ENCODE measurements at places on chromosomes 12 and 14.

DNA sequence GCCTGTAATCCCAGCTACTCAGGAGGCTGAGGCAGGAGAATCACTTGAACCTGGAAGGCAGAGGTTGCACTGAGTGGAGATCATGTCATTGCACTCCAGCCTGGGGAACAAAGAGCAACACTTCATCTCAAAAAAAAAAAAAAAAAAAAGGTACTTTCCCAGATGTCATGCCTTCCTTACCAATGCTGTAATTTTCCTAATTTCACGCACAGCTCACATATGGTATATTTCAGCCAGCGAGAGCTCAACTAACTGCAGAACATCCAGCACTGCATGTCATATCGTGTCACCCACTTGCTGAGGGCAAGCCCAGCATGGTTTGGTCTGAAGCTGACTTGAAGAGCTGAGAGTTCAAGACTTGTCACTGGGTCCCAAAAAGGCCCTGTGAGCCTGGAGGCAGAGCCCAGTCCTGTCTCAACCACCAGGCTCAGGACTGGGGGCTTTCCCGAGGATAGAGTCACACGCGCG is 29.0 kb downstream of the NFKBIA start:
- no peak for DNase-seq

DNA sequence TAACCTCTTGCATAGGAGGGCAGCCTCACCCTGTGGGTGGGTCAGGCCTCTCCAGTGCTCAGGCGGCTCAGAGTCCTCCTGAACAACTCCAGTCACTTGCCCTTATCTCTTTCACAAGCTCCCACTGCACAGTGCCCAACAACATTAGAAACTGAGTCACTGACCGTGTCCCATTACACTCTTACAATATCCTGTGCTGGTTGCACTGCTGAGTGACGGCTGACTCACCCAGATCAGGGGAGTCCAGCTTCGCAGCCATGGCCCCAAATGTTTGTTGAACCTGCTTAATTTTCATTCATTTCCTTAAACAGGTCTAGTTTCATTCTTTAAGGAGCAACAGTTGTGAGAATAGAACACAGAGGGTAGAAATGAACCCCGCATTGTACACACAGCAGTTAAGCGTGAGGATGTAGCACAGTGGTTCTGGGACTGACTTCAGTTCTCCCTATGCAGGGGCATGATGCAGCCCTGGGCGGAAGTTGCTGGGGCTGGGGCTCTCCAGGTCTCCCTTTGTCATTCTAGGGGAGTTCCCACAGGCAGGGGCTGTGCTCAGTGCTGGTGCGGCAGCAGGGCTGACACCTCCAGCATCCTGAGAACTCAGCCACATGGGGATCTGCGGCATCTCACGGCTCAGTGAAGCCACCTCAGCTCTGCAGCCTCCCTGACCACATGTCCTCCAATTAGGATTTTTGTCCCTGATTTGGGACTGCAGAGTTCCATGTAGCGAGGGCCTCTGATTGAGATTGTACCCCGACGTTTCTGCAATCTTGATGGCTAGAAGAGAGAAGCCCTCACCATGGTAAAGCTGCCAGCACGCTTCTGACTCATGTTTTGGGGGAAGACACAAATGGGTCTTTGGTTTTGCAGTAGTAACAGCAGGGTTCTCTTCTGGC is 16.1 kb downstream of the GPR68 start:
- DNase-seq = peak; percentile 83

DNA sequence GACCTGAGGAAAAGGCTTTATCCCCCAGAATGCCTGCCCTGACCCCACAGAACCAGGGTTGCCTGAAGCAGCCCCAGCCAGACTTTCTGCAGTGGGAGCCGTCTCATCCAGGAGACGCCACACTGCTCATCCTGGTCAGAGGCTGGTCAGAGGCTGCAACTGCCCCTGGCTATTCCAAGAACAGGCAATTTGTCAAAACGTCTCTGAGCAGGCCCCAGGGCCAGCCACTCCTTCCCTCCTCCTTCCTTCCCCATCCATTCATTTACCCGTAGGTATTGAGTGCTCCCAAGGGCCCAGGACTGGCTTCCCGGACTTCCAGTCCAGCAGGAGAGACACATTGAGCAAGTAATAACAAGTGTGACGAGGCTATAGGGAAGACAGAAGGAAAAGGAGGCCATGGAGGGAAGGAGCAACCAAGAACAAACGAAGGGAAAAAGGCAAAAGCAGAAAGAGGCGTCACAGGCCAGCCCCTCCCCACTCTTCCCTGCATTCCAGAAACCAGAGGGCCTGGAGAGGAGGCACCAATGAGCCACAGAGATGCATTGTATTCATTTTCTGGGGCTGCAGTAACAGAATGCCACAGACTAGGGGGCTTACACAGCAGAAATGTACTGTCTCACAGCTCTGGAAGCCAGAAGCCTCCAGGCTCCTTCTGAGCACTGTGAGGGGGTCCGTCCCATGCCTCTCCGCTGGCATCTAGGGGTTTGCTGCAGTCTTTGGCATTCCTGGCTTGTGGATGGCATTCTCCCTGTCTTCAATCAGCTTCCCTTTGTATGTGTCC is 21.0 kb upstream of the CD9 start:
- DNase-seq = no peak

GRCh38 chr12:10147714-10148403 is 17.9 kb upstream of the CLEC7A start:
- DNase-seq = no peak

DNA sequence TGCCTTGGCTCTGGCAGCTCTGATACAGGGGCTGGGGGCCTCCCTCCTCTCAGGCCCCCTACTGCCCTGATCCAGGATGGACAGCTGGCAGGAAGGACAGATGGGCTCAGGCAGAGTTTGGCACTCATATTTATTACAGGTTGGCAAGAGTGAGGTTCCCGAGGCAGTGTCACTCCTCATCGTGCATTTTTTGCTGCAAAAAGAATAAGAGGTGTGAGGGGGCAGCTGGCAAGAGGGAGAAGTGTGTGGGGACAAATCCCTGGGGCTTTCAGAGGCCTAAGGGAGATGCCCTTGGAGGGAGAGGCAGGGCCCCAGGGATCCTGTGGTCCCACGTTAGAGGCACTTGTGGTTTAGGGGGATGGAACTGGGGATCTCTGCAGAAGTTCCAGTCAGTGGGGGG is 5.0 kb downstream of the CMTM5 start:
- no peak for DNase-seq

DNA sequence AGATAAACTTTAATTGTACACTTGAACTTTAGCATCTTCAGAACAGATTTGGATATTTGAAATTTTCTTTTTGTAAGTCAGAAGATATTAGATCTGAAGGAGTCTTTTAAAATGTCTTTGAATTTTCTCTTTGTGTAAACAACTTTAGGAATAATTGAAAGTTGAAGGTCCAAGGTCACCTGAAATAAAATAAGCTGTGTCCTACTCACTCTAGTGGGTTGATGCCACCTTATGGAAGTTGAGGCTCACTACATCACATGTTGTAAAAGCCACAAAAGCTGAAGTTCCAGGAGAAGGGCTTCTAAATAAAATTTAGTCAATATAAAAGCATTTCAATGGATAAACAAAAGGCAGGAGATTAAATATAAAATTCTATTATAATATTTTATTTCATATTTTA is 122.0 kb upstream of the ATXN7L3B start:
- no peak for DNase-seq

GRCh38 chr12:117159674-117160073 is 30.6 kb downstream of the FBXO21 start:
- DNase-seq = no peak

GRCh38 chr14:71692496-71692895 is 239.7 kb upstream of the RGS6 start:
- no peak for DNase-seq

DNA sequence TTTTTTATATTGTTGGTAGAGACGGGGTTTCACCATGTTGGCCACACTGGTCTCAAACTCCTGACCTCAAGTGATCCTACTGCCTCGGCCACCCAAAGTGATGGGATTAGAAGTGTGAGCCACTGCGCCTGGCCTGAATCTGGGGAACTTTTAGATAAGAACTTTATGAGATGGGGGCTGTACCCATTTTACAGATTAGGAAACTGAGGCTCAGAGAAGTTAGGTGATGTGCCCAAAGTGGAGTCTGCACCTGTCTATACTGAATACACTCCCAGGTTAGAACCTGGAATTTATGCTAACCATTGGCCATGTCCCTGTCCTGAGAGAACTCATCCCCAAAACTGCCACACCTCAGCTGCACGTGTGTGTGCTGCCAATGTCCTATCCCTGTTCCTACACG is 81.9 kb downstream of the ESRRB start:
- no peak for DNase-seq

GRCh38 chr14:93062890-93063289 is 52.8 kb downstream of the ITPK1 start:
- no peak for DNase-seq

GRCh38 chr12:113322343-113322742 is 12.6 kb downstream of the SLC8B1 start:
- DNase-seq = no peak

GRCh38 chr12:81541121-81541520 is 218.0 kb downstream of the PPFIA2 start:
- DNase-seq = no peak

- no peak for DNase-seq
Measured at GRCh38 chr14:97878727-97879126, 1081.5 kb downstream of the VRK1 start.

GRCh38 chr12:28575593-28576205 is 385.4 kb downstream of the CCDC91 start:
- DNase-seq = no peak

GRCh38 chr12:113130457-113131135 is 5.0 kb downstream of the RASAL1 start:
- no peak for DNase-seq

- no peak for DNase-seq
Measured at GRCh38 chr12:119036878-119037825, 55.8 kb downstream of the SRRM4 start.

- DNase-seq = no peak
Measured at GRCh38 chr12:109517619-109518018, 40.2 kb downstream of the UBE3B start.

GRCh38 chr12:96886998-96887677 is 19.9 kb upstream of the NEDD1 start:
- DNase-seq = no peak

- no peak for DNase-seq
Measured at GRCh38 chr12:12992418-12993130, 7.5 kb downstream of the HEBP1 start.

- DNase-seq = no peak
Measured at GRCh38 chr12:83931451-83931850, 981.1 kb downstream of the SLC6A15 start.

DNA sequence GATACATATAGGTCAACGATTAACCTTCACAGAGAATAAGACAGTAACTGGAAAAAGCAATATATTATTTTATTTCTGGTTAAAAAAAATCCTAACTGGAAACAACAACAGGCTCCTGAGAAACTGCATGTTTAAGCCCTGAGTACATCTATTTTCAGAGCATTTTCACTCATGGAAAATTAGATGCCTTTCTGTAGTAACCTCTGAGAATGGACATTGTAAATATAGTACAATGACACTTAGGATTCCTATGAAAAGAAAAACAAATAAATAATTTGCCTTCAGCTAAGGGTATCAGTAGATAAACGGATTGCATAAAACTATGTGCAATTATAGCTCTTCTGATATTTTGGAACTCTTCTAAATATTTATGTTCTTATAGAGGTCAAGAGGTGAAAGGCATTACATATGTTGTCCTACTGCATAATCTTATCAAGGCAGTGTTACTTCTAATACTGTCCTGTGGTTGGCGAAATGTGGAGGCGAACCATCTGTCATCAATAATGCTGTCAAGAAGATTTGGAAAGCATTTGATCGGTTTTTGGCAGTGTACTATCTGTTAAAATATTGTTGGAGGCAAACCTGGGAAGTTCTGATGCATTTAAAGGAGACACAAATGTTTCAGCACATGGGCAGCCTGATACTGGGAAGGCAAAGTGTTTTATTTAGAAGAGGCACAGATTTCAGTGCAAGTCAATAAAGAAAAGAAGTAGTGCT is 381.8 kb downstream of the BTG1 start:
- no peak for DNase-seq

- DNase-seq = no peak
Measured at GRCh38 chr12:52032446-52032803, 18.8 kb upstream of the NR4A1 start.

- no peak for DNase-seq
Measured at GRCh38 chr12:93127582-93128331, 198.7 kb upstream of the EEA1 start.

DNA sequence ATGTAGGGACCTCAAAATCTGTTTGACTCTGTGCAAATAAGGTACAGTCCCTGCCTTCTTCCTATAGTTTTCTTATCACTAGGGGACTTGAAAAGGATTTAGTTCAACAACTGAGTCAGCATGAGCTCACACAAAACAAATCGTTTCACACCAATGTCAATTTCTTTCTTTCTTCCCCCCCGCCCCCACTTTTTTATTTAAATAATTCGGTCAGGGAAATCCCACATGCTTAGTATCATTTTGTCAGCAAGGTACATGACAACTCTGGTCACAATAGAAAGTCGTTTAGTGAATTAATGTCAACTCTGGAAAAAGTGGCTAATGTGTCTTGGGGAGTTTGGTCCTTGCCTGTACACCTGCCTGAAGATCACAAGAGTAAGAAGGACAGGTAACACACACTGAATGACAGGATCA is 232.2 kb upstream of the PLEKHG7 start:
- no peak for DNase-seq

GRCh38 chr12:110937104-110937641 is 16.8 kb upstream of the MYL2 start:
- DNase-seq = peak; percentile 59

- no peak for DNase-seq
Measured at GRCh38 chr14:89325959-89326358, 91.1 kb downstream of the FOXN3 start.

DNA sequence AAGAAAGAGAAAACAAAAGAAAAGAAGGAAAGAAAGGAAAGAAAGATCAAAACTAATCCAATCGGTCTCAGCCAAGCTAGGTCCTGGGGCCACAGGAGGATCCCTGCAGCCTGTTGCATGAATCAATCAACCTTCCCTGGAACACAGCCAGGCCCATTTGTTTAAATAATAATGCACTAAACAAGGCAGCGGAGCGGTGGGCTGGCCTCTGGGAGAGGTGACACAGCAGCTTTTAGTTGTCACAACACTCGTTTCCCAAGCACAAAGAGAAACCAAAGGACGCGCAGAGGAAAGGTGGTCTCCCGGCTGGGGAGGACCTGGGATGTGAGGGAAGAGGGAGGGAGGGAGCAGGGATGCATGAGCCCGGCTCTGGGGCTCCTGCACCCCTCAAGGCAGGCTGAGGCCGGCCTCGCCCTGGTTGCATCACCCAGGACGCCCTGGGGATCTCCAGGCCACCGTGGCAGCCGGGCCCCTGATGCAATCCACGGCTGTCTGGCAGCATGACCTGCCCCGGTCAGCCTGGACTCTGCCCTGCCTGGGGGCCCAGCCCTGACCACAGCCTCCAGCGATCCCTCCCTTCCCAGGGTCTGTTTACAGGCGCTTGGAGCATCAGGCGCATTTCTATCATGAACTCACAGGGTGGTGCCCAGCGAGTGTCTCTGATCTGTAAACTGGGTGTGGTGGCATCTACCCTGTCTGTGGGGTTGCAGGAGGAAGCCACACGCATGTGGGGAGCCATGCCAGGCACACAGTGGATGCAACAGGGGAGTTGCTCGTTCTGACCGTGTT is 32.5 kb downstream of the MMP17 start:
- no peak for DNase-seq
